ENCODE measurements at places on chromosomes 11 and 22.

DNA sequence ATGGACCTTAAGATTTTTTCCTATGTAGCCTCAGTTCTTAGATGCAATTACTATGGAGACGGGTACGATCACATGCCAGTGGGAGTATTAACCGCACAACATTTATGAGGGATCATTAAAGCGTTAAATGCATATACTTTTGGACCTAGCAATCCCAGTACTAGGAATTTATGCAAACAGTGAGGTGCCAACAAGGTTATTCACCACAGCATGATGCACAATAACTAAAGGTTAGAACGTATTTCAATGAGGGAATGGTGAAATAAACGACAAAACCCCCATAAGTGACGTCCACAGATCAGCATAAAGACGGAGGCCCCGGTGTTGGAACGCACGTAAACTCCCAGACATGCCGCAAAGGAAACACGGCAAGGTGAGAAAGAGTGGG is 539 bp downstream of the SIRT3 start:
- no peak for DNase-seq

DNA sequence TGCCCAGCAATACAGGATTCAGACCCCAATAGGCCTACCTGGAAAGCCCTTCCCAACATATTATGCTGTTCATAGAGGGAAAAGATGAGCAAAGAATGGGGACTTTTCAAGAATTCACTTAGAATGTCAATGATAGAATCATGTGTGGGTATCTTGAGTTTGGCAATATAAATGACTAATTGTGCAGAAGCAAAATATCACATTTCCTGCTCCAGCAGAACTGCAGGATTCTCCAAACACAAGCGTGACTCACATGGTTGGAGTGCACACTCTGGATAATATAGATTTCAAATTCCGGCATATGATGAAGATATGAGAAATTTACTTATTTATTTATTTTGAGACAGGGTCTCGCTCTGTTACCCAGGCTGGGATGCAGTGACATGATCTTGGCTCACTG is 12.5 kb upstream of the APOL5 start:
- no peak for DNase-seq

- DNase-seq = no peak
These were observed 9.8 kb upstream of the FAM111B start for GRCh38 chr11:59097113-59097708.

GRCh38 chr22:47301820-47302475 is 539.5 kb downstream of the TBC1D22A start:
- no peak for DNase-seq

GRCh38 chr11:78230161-78230877 is 41.6 kb downstream of the USP35 start:
- DNase-seq = no peak

Measured in retinal pigment epithelial cell (primary cell).